Inflammatory macrophage treated with lipopolysaccharide for 1 hour (primary cell): ENCODE measurements at places on chromosomes 1 and 21.

DNA sequence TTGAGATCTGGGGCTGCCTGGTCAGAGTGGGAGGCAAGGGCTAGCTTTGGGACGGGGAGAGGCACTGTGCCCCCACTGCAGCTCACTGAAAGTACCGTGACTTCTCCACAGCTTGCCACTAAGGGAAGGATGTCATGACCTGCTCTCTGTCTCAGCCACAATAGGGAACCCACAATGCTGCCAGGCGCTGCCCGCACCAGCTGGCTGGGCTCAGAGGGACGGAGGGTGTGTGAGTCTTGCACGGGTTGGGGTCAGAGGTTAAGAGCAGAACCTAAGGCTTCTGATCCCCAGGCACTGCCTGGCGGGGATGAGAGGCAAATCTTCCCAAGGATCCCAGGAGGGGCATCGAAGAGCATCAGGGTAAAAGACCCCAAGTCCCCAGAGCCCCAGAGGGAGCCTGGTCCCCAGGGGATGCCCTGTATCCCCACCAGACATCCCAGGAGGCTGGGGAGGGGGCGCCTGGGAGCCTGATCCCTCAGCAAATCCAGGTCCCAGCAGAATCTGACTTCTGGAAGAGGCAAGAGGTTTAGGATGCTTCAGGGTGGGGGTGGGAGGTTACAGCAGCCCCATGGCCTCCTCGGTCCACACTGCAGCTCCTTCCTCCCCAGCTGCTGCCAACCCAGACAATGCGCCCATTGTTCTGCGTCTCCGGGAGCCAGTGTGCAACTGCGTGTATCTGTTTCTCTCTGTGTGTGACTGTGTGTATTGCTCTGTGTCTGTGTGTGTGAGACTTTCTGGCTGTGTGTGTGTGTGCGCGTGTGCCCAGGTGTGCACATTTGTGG lies 2.0 kb upstream of the MARCKSL1 start:
- DNase-seq, result peak; percentile 66

DNA sequence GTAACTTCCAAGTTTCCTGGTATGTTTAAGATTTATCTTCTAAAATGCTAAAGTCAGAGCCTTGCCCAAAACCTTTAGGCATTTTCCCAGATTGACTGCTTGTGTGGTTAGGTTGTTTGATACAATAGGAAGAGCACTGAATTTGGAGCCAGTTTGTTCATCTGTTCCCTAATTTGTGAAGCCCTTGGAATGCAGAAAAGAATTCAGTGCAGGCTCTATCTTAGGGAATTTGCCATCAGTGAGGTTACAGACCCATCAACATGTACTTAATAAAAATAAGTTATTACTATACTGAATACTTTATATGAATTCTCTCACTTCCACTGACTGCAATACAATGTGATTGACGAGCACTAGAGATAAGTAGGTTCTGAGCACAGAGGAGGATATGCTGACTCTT lies 120.2 kb downstream of the PIK3R3 start:
- DNase-seq, result no peak

DNA sequence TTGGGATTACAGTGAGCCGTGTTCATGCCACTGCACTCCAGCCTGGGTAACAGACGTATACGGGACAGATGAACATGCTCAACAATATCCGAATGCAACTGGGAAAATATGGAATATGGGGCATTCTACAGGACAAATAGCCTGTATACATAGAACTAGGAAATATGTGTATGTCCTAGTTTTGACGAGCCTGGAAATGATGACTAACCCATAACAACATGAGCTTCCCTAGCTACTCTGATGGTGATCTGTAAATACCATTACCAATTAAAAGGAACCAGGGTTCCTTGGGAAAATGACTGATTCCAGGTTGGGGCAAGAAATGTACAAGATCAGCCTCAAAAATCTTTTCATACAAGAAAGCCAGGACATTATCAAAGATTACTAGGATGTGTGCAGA lies 42.8 kb upstream of the ARTN start:
- DNase-seq, result no peak

DNA sequence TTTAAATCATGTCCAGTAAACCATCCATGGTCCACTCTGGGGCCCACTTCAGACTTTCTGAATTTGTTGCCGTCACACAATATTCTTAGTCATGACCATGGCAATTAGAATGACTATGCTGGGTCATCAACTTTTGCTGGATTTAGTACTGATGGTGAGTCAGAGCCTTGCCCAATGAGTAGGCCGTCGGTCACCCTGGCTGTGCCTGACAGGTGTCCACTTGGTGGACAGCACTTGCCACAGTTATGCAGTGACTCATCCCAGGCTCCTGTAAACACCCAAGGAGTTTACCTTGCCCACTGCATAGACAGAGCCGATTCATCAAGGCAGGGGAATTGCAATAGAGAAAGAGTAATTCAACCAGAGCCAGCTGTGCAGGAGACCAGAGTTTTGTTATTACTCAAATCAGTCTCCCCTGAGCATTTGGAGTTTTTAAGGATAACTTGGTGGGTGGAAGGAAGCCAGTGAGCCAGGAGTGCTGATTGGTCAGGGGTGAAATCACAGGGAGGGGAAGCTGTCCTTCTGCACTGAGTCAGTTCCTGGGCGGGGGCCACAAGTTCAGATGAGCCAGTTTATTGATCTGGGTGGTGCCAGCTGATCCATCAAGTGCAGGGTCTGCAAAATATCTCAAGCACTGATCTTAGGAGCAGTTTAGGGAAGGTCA lies 333.8 kb downstream of the PTPRU start:
- DNase-seq, result no peak

DNA sequence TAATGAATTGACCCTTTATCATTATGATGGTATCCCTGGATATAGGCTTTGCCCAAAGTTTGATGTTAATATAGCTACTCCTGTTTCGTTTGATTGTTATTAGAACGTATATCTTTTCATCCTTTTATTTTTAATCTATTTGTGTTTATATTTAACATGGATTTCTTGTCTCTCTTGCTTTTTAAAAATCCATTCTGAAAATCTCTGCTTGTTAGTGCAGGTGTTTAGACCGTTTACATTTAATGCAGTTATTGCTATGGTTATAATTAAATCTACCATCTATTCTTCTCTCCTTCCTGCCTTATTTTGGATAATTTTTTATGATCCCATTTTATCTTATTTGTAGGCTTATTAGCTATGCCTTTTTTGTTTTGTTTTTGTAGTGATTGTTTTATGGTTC lies 12.4 kb downstream of the TSNAX start:
- no peak for DNase-seq

GRCh38 chr1:32413507-32414185 lies 19.4 kb upstream of the BSDC1 start:
- peak; percentile 59 for DNase-seq

DNA sequence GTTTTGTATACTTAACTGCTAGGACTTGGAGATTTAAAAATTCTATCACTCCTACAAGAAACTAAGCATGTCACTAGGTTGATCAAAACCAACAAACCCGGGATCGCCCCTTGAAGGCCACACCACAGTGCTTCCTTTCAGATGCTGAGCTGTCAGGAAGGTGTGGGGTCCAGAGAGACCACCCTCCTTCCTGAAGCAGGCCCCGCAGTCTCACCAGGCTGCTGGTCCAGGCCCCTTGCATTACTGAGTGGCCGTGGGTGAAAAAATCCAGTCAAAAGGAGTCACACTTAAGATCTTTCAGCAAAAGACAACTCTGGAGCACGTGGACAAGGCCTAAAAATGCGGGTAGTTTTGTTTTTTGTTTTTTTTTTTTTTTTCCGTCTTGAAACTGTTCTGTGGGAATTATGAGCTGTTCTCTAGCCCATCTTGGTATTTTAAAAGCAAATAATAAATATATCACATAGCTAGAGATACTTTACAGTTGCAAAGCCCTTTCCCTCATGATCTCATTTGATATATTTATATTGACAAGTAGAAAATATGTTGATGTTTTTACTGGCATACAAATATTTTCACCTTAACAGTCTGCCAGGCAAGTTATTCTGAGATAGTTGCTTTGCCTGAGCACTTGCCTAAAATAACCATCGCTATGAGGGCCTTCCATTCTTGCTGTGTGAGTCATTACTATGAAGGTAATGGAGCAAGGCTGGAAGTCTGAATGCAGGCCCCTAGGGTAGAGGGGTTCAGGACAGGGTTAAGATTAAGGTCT lies 73.1 kb upstream of the EDEM3 start:
- no peak for DNase-seq

DNA sequence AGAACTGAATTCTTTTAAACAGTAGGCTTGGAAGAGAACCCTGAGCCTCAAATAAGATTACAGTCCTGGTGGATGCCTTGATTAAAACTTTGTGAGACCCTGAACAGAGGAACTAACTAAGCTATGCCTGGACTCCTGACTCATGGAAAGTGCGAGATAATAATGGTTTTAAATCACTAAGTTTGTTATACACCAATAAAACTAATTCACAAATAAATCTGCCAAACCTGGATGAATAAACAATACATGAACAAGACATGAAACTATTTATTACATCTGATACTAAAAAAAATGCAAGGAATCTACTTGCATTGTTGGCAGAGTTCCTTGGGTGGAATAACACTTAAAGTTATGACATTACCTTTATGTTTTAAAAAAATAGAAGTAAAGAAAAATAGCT lies 118.4 kb downstream of the PIGK start:
- no peak for DNase-seq

- DNase-seq, result no peak
Measured at GRCh38 chr1:154347961-154348360, 22.6 kb downstream of the ATP8B2 start.

DNA sequence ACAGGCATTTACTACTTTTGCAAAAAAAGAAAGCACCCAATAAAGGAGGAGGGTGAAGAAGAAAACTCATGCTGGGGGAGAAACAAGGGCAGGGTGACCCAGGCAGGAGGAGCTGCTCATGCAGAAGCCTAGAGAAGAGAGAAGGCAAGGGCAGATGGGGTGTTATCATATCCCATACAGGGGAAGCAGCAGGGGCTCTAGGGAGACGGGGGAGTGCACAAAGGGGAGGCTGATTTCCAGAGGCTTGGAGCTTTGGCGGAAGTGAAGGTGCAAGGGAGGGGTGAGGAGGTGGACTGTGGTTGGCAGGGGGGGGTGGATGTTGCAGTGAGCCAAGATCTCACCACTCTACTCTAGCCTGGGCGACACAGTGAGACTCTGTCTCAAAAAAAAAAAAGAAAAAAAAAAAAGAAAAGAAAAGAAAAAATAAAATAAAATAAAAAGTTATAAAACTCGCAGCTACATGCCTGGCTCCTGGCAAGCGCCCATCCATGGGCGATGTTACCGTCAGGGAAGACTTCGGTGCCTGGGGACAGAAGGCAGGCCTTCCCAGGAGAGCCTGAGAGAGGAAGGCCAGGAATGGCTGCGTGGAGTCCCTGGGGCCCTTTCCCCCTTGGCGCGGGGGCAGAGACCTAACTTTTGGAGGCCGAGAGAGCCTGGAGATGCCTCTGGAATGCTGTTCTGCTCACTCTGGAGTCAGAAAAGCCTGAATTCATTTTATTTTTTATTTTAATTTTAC lies 3.3 kb upstream of the FCN3 start:
- no peak for DNase-seq

- DNase-seq, result no peak
Measured at GRCh38 chr1:187909382-187909781, 1080.6 kb downstream of the PLA2G4A start.

DNA sequence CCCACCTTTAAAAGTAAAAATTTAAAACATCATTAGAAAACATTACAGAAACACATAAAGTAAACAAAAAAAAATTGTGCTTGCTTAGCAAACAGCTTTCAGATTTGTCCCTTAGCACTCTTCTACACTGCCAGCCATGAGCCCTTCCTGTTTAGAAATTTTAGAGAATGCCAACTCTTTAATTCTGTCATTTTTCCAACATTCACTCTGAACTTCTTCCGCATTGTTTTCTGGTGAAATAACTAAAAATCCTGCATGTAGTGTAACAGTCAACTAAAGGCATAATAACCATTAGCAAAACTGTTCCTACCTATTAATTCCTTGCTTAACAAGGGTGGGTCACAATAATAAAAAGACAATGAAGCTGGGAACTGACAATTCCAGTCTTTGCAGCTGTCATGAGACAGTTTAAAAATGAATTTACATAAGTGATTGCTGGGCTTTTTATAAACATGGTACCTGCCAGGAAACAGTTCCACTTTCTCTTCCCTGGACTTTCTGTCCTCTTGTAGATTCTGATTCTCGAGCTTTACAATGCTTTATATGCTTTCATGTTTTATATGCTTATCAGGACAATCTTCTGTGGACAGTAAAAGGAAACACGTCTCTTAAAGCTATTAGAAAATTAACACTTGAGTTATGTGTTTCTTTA lies 19.0 kb downstream of the GNG12 start:
- DNase-seq, result no peak

GRCh38 chr1:224223819-224224714 lies 41.0 kb downstream of the DEGS1 start:
- no peak for DNase-seq

GRCh38 chr21:16473988-16474387 lies 744.2 kb downstream of the USP25 start:
- no peak for DNase-seq

GRCh38 chr21:29287383-29287782 lies 11.3 kb upstream of the BACH1 start:
- peak; percentile 70 for DNase-seq

- DNase-seq, result peak; percentile 88
Measured at GRCh38 chr1:160629286-160630210, 17.3 kb downstream of the SLAMF1 start.

DNA sequence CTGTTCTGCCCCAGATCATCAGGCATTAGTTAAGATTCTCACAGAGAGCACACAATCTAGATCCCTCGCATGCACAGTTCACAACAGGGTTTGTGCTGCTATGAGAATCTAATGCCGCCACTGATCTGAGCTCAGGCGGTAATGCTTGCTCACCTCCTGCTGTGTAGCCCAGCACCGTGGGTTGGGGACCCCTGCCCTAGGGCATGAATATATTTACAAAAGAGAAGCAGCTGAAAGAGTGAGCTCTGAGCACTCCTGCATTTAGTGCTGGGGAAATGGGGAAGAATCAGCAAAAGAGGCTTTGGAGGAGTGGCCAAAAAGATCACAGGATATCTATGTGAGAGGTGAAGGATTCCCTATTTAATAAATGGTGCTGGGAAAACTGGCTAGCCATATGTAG lies 5.6 kb downstream of the CFAP57 start:
- no peak for DNase-seq

DNA sequence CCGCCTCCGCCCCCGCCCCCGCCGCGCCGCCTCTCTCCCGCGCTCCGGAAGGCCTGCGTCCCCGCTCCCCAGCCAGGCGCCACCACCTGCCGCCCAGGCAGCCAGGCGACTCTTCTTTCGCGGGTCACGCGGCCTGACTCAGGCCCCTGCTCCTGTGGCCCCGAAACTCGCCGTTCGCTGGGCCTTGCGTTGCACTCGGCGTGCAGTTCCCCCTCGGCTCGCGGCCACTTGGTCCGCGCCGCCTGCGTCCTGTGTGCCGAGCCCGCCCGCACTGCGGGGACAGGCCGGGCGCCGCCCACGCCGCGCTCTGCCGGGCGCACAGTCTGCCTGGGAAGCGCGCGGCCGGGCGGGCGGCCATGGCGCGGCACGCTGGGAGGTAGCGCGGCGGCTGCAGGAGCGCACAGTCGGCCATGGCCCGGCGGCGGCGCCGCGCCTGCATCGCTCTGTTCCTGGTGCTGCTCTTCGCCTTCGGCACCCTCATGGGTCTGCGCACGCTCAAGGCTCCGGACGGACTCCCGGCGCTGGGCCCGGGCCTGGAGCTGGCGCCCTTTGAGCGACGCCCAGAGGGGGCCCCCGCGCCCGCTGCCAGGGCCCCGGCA lies at the start of gene MANEAL:
MANEAL (plus strand) TSS at position 75 of the 599 bp plus-strand sequence; CDS start at position 411, 336 bp downstream.
- DNase-seq, result peak; percentile 51

GRCh38 chr1:63593886-63594605 lies 835 bp downstream of the PGM1 start:
- peak; percentile 63 for DNase-seq

GRCh38 chr1:62057230-62057629 lies 137.4 kb upstream of the L1TD1 start:
- no peak for DNase-seq
